ENCODE measurements at places on chromosomes 3 and 15.
A peak's percentile ranks its signal among the peaks of the same experiment; 100 is the strongest.

DNA sequence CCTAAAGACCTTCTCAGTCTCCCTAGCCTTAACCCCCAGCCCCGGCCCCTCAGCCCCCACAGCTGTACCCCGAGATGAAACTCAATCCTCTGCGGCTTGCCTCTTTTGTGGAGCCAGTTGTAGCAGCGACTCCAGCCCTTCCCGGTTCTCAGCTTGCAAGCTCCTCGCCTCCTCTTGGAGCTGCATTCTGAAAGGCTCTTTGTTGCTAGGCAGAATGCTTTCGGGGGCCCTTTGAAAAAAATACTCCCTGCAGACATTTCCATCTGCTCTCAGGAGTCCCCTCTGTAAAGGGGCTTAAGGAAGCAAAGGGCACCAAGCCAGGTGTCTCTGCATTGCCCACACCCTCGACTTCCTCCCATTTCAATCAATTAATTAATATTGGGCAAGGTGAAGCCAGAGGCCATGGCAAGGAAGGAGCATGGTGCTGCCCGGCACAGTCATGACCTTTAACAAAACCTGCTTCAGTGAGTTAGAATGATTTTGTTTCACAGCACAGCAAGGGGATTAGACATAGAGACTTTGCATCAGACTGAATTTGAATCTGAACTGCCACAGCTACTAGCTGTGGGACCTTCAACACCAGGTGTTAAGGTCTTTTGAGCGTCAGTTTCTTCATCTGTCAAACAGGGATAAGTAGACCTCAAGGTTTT lies 65.5 kb downstream of the SRGAP3 start:
- no peak for DNase-seq

GRCh38 chr15:88717382-88718031 lies 78.7 kb downstream of the ISG20 start:
- DNase-seq = no peak

GRCh38 chr3:69932501-69932900 lies 67.0 kb upstream of the SAMMSON start:
- DNase-seq = no peak

DNA sequence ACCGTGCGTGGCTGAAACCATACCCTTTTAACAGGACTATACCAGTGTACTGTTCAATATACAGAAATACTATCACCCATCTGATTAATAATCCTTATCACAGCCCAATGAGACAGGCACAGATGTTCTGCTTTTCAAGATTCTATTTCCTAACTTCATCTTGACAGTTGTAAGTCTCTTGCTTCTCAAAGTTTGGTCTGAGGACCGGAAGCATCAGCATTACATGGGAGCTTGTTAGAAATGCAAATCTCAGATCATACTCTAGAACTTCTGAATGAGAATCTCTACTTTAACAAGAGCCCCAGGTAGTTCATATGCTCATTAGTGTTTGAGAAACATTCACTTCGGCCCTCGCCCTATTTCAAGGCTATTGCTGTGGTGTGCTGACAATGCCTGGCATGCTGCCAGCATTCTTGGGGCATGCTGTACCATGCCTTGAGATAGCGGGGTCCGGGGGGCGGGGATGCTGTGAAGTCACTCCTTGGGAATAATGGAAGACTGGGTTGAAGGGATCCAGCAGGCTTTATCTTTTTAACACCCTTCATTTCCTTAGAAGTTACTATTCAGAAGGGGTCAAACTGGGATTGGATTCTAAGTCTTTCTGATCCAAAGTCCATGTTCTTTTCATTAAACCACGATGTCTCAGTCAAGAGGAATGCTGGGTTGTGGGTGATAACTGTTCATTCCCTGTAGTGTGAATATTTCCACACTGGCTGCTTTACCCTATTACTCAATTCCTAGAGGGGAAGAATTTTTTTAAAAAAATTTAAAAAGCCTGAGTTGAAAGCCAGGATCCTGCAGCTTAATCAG lies 194.7 kb downstream of the LPP start:
- peak; percentile 88 for DNase-seq

GRCh38 chr3:155065537-155065936 lies 14.6 kb upstream of the MME start:
- DNase-seq = no peak

DNA sequence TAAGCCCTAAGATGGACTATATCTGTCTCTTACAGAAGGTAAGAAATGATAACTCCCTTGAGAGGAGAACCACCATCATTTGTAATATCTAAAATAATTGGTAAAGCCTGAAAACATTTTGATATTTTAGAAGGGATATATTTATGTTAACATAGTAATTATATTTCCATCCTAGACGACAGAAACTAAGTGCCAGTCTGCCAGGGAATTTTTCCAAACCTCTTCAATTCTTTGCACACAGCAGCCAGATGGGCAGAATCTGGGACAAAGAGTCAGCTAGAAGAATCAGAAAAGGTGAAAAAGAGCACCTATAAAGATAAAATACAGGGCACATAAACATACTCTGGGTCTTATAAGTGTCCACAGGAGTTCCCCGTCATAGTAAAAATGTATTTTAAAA lies 70.0 kb upstream of the CBLB start:
- DNase-seq = no peak

DNA sequence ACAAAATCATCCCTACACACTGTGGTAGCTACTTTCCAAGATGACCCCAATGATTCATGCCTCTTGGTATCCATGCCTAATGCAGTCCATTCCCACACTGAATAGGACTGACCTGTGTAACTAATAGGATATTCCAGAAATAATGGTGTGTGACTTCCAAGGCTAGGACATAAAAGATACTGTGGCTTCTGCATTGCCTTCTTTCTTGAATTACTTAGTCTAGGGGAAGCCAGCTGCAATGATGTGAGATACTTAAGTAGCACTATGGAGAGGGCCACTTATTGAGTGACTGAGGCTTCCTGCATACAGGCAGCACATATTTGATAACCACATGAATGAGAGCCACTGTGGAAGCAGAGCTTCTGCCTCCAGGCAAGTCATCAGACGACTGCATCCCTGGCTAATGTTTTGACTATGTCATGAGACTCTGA lies 50.1 kb downstream of the NR1I2 start:
- no peak for DNase-seq

GRCh38 chr15:53527996-53528395 lies 231.5 kb downstream of the WDR72 start:
- DNase-seq = no peak

GRCh38 chr15:35629766-35630165 lies 83.8 kb upstream of the DPH6 start:
- DNase-seq = no peak

GRCh38 chr3:44284949-44285348 lies 43.3 kb downstream of the TOPAZ1 start:
- no peak for DNase-seq

- no peak for DNase-seq
Observed at GRCh38 chr15:61828008-61828407, 232.2 kb downstream of the VPS13C start.

DNA sequence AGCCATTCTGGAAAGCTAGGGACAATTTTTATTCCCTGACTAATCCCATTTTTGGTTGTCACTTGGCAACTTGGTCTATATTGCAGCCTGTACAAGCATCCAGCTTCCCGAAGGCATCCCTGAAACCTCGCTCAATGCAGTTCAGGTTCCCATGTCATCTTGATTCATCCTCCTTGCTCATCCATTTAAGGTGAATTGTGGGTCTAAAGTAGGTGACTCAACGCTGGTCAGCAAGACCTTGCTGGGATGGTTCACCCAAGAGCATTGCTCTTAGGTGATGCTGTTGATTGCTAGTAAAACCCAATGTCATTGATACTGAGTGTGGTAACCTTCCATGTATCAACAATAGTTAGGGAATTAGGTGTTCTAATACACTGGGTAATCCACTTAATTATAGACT lies 13.1 kb upstream of the RAB8B start:
- no peak for DNase-seq

- DNase-seq = no peak
Observed at GRCh38 chr3:139043554-139044365, 932 bp downstream of the PRR23C start.

DNA sequence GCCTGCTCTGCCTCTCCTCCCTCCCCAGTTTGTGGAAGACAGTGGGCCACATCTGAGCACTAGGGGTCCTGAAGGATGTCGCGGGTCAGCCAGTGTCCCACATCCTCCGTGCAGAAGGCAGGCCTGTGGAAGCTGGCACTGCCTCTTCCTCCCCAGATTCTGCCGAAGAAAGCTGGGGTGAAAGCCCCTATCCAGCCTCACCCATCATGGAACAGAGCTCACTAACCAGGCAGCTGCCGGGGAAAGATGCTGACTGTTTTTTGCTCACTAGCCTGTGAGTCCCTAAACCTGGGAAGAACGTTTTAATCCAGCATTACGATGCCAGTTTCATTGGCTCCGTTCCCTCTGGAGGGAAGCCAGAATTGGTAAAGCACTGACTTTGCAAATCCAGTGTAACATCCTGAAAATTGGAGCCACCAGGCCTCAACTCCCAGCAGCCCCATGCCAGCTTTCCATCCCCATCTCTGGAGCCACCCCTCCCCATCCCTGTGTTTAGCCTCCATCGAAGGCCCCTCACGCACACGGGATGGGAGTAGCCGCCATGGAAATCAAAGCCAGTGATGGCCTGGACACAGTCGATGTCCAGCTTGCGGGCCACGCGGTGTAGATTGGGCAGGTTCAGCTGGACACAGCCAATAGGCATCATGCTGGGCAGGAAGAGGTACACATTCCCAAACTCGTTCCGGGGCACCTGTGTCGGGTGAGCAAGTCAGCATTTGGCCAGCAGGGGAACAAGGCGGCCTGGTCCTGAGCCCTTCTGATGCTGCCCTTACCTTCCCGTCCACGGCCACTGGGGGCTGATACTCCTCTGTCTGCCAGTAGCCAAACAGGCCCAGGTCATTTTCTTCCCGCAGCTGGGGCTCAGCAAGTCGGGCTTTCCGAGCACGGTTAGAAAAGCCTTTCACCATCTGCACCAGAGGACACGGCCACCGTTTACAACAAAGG lies 23.5 kb downstream of the TMEM43 start:
- peak; percentile 17 for DNase-seq

- peak; percentile 35 for DNase-seq
Observed at GRCh38 chr15:76996526-76997401, 1.8 kb downstream of the PSTPIP1 start.

- no peak for DNase-seq
Observed at GRCh38 chr3:26256224-26256623, 366.3 kb upstream of the LRRC3B start.

- no peak for DNase-seq
Observed at GRCh38 chr3:196096382-196096953, 14.6 kb upstream of the TFRC start.

GRCh38 chr3:138913766-138914165 lies 33.2 kb downstream of the FOXL2 start:
- DNase-seq = no peak

GRCh38 chr3:71035886-71036285 lies 547.6 kb downstream of the FOXP1 start:
- no peak for DNase-seq

- no peak for DNase-seq
Observed at GRCh38 chr3:86869566-86869965, 121.4 kb downstream of the VGLL3 start.

DNA sequence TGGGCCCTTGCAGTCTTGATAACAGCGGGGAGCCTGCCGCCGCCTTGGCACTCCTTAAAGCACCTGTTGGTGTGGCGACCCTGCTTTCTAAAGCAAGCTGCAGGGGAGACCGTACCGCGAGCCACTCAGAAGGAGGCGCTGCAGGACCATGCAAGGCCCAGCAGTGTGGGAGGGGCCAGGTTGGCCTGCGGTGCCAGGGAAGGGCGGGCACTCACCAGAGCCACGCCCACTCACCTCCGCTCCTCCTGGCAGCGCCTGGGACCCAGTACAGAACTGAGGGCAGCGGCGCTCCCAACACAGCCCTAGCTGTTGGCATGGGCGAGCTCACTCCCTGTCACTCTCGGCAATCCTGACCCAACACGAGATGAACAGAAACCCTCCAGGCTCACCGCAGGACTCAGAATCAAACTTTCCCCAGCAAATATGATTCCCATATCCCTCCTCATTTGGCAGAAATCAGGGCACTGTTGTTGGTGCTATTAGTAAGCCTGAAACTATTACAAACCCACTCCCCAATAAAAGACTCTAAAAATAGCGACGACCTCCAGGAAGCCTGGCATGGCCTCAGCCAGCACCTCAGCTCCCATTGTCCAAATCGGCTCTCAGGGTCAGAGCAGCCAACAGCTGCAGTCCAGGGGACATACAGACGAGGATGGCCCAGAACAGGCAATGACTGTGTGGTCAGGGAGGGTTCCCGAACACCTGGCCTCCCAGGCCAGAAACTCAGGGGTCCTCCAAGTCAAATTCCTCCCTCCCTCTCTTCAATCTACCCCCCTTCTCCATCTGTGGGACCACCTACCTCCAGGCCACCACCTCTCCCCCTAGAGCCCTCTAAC lies 77.2 kb downstream of the TBC1D2B start:
- peak; percentile 57 for DNase-seq

DNA sequence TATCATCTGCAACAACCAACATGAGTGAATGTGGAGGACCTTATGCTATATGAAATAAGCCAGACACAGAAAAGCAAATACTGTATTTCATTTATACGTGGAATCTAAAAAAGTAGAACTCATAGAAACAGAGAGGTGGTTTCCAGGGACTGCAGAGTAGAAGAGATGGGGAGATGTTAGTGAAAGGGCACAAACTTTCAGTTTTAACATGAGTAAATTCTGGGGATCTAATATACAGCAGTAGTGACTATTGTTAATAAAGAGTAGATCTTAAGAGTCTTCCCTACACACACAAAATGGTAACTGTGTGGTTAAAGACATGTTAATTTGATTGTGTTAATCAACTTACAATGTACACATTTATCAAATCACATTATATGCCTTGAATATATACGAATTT lies 20.9 kb upstream of the MELTF start:
- no peak for DNase-seq

DNA sequence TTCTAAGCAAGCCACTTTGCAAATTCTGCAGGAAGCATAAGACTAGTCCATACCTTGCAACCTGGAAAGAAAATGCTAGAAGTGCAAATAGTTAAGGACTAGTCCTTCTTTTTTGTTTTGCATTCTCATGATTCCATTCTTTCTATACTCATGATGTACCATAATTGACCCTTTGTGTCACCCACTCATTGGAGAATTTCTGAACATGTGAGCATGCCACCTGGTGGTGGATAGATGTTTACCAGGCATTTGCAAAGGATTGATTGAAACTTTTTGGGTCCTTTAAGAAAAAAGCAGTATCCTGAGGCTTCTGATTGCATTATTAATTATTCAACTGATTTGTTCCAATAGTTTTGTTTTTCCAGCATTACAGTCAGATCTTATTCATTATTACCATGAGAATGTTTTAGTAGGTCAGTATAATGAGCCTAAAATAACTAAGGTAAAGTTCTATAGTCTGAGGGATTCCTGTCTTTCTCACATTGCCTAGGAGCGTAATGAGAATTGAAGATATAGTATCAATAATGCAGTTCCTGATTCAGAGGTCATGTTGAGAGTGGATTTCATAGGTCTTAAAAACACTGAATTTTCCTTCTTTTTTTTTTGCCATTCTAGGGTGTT lies 20.2 kb upstream of the DIPK2A start:
- DNase-seq = peak; percentile 55

GRCh38 chr3:2727610-2728318 lies 382.4 kb downstream of the IL5RA start:
- DNase-seq = no peak

GRCh38 chr15:101037090-101037830 lies 118.1 kb downstream of the LRRK1 start:
- DNase-seq = no peak

Measured in Calu3 (cell line).